ENCODE measurements at places on chromosomes 16 and 17. TPM values are rescaled to one million over a fixed set of nuclear protein-coding genes. Genes with fewer than 3 reads are reported as not detected.

MXRA7 gene
- total RNA-seq: 137 TPM

HSD11B2 gene
- total RNA-seq: not detected

PRSS27 gene
- 0.75 TPM for total RNA-seq

PLXDC1 gene
- not detected for total RNA-seq

AP2B1 gene
- total RNA-seq: 88.4 TPM

SCIMP gene
- not detected for total RNA-seq

OR3A3 gene
- total RNA-seq: 0.33 TPM

CCDC47 gene
- total RNA-seq: 88.6 TPM

TBX2 gene
- total RNA-seq: 21.0 TPM

GCGR gene
- total RNA-seq: not detected

KRTAP17-1 gene
- total RNA-seq: 0.12 TPM

IGSF6 gene
- total RNA-seq: not detected

SSTR5 gene
- total RNA-seq: not detected

KRT33A gene
- total RNA-seq: not detected

CTRB1 gene
- total RNA-seq: not detected

CHTF8 gene
- 48.4 TPM for total RNA-seq

ETV4 gene
- total RNA-seq: 2.9 TPM

SECTM1 gene
- total RNA-seq: 3.9 TPM

ARSG gene
- total RNA-seq: 2.4 TPM

PRSS36 gene
- 0.33 TPM for total RNA-seq

PRRT2 gene
- total RNA-seq: 2.9 TPM

TUBB3 gene
- total RNA-seq: 596 TPM

TBC1D3B gene
- 2.5 TPM for total RNA-seq

CRISPLD2 gene
- total RNA-seq: 5.4 TPM

SCGB1C2 gene
- not detected for total RNA-seq

PRDM7 gene
- total RNA-seq: not detected

ACSM2A gene
- total RNA-seq: not detected

HIGD1B gene
- total RNA-seq: not detected

ST6GALNAC1 gene
- total RNA-seq: not detected

C16orf78 gene
- not detected for total RNA-seq

RASL10B gene
- 1.5 TPM for total RNA-seq

GPR142 gene
- total RNA-seq: not detected

ZP2 gene
- not detected for total RNA-seq

SOST gene
- not detected for total RNA-seq

SAMD14 gene
- total RNA-seq: 1.8 TPM

THOC6 gene
- total RNA-seq: 32.7 TPM

SKAP1 gene
- total RNA-seq: not detected

PMFBP1 gene
- 0.66 TPM for total RNA-seq

TNP2 gene
- total RNA-seq: not detected

CA7 gene
- total RNA-seq: not detected

TBC1D3G gene
- not detected for total RNA-seq

CIITA gene
- total RNA-seq: 0.22 TPM

FBXO39 gene
- total RNA-seq: 0.33 TPM

UMOD gene
- not detected for total RNA-seq

IST1 gene
- 151 TPM for total RNA-seq

SLC9A5 gene
- total RNA-seq: 1.4 TPM

USH1G gene
- total RNA-seq: under 0.01 TPM

CFAP97D1 gene
- total RNA-seq: under 0.01 TPM

SLC5A11 gene
- not detected for total RNA-seq

KRT24 gene
- not detected for total RNA-seq

GNG13 gene
- not detected for total RNA-seq

SPNS2 gene
- not detected for total RNA-seq

Data from uterine smooth muscle cell (primary cell).